ENCODE measurements at places on chromosomes 4 and X. TPM values are rescaled to one million over a fixed set of nuclear protein-coding genes. Genes with fewer than 3 reads are reported as not detected.

DNA sequence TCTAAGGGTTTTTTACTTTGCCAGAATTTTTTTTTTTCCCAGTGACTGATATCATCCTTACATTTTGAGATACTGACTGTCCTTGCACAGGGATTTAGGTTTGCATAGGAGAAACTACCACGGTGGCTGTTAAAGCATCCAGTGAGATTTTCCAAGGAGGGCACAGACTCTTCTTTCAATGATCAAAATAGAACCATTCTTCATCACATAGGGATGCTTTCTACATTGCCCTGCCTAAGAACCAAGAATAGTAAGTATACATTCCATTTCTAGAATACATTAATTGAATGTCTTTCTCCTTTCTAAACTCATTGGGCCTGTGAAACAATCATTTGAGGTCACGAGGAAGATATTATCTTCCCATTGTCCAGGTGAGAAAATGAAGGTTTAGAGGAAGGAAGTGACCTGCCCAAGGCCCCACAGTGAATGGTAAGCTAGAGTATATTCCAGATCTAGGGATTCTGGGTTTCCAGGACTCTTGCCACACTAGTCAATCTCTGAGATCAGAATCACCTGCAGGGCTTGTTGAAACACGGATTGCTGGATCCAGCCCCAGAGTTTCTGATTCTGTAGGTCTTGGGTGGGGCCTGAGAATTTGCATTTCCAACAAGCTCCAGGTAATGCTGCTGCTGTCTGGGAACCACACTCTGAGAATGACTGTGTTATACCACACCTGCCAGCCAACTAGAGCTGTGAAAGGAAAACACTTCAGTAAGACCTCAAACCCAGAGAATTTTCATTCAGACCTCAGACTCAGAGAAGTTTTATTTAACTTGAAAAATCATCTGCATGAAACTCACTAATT is 17.7 kb upstream of the TMEM154 start:
- DNase-seq = peak; percentile 90

DNA sequence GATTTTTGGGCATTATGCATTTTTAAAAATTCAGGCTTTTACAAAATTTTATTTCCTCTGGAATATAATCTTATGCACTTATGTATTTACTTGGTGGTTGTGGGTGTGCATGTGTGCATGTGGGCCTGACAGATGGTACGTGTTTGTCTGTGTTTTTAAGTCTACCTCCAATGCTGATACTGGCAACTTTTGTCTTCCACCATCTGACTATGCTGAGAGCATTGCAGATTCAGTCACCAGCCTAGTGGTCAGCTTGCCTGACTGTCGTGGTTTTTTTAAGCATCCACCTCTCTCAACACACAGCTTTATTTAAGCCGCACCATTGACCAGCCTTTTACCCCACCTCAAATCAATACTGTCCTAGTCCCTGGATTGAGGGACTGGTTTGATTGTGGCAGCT is 37.1 kb downstream of the FSTL5 start:
- no peak for DNase-seq

DNA sequence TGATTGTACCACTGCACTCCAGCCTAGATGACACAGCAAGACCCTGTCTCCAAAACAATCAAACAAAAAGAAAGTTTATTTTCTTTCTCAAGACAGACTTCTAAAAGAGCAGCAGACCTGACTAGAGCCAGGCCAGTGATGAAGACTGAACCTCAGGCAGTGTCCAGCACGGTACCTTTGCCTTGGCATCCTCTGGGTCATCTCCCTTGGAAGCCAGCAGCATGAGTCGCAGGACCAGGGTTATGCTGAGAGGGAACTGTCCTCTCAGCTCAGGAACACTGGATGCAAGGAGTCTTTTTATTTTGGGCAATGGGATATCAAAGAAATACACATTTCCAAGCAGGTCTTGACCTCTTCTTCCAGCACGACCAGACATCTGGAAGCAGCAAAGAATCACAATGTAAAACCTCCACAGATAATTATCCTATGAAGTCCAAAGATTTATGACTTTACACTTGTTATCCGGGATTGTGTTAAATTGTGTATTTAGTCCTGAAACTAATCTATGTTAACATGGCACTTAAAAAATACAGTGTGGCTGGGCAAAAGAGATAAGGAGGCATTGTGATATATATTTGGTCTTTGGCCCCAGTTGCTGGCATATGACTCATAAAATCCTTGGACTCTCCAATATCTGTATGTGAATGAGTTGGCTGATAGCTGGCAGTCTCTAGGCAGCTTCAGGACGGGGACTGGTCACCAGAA is 66.0 kb upstream of the DDX60 start:
- no peak for DNase-seq

DNA sequence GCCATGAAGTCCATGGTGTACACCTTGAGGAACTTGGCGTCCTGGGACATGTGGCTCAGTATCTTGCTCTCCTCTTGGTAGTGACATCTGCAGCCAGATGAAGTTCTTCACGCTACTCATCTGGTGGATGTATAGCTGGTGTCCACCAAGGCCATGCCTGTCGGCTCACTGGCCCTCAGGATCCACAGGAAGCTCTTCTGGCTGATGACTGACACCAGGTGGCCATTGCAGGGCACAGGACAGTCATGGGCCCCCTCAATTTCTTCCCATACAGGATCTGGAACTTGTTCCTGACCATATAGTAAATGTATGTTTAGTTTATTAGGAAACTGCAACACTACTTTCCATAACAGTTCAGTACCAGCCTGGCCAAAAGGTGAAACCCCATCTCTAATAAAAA is 10.3 kb upstream of the CLCN5 start:
- DNase-seq = no peak

DNA sequence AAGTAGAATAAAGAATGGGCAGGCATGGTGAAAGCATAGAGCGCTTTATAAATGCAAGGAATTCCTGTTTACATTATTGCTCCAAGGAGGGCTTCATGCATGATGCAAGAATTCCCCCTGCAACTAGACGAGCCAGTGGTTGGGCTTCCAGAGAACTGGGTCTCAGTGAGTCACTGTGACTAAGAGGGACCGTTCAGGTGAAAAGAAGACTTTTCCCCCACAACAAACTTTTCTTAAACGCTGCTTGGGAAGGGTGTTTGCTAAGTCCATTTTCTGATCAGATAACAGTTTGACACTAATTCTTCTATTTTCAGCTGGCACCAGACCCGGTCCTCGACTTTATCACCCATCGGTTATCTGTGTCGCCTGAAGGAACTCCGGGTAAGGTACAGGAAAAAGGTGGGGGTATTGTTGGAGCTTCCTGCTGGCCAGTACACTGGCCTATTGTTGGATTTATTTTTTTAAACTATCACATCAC is 40.1 kb downstream of the LDB2 start:
- DNase-seq = no peak

- DNase-seq = no peak
Measured at GRCh38 chr4:6002492-6002833, 15.8 kb downstream of the C4orf50 start.

Gene IL2
- not detected for polyA plus RNA-seq

GRCh38 chr4:186765673-186766546 is 42.3 kb upstream of the FAT1 start:
- no peak for DNase-seq

Gene CSN1S1
- polyA plus RNA-seq = not detected

Data from foreskin keratinocyte (primary cell).